Endodermal cell (in vitro differentiated cells): ENCODE measurements at places on chromosomes 7 and 10. TPM values are rescaled to one million over a fixed set of nuclear protein-coding genes. Genes with fewer than 3 reads are reported as not detected.

- DNase-seq: no peak
Measured at GRCh38 chr10:8921568-8921967, 867.1 kb downstream of the GATA3 start.

Gene WEE2
- not detected in 3 replicates for total RNA-seq

- DNase-seq: no peak
Measured at GRCh38 chr7:159064816-159065510, 79.7 kb downstream of the VIPR2 start.

GRCh38 chr10:17349717-17350116 is 104.7 kb downstream of the ST8SIA6 start:
- DNase-seq: no peak

DNA sequence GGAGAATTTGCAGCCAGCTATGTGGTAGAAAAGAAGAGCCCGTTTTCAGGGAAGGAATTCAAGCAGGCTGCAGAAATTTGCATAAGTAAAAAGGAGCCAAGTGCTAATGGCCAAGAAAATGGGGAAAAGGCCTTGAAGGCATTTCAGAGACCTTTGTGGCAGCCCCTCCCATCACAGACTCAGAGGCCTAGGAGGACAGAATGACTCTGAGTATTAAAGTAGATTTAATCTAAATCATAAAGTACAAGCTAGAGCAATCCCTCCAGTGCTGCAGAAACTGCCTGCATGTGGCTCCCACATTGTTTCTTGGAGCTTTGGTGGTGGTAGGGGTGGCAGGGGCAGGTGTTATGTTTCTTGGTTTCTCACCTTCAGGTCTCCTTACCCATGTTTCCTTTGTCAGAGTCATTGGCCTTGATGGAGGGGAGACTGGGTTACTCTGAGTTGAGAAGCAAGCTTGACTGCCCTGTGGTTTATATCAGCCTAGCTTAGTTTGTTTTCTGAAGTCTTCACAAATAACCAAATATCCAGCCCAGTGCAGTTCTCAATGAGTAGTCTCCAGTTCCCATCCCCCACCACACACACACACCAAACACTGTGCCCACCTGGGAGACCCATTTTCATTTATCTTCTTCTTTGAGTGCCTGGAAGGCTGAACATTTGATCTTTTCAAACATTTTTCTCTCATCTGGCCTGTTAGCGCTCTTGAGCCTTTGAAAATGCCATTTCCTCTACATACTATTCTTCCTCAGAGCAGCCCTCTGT is 34.5 kb downstream of the ITPRIP start:
- DNase-seq: no peak
